ENCODE measurements at places on chromosomes 3 and 15.

DNA sequence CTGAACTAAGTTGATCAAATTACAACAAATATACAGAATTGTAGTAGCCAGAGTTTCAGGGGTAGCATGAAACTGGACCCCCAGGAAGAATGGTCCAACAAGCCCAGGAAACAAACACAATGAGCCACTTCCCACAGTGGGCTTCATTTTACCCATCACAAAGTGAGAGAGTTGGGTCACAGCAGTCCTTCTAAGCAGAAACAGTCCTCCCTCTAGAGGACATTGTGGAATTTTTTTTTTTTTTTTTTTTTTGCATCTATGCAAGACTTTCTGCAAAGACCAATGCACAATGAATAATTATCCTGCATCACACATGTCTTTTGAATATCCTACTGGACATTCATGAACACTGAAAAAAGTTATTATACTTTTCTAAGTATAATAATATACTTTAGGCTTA, 73.8 kb upstream of the ATP13A5 start:
- DNase-seq: no peak

- no peak for DNase-seq
Observed at GRCh38 chr3:66076861-66077470, 38.2 kb upstream of the MAGI1 start.

DNA sequence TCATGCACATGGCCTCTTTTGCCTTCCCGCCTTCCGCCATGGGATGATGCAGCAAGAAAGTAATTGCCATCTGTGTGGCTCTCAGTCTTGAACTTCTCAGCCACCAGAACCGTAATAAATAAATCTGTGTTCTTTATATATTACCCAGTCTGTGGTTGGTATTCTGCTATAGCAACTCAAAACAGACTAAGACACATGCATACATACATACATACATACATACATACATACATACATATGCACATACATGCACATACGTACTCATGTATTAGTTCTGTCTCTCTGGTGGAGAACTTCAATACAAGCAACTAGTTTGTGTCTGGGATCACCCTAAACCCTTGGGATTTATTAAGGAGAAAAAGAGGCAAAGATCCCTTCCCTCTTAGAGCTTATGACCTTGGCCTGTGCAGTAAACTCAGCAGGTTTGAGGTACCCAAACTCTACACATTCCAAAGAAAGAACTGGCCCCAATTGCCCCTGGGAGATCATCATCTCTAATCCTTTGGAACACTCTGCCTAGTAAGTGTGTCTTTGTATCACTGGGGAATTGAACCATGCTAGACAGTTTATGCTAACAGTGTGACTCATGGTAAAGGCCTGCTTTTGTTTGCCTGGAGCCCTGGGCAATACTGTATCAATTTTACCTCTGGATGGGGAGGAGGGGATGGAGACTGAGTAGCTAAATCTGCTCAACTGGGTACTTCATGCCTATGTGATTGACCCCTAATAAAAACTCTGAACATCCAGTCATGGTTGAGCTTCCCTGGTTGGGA, 115.6 kb upstream of the LMCD1 start:
- DNase-seq: no peak

DNA sequence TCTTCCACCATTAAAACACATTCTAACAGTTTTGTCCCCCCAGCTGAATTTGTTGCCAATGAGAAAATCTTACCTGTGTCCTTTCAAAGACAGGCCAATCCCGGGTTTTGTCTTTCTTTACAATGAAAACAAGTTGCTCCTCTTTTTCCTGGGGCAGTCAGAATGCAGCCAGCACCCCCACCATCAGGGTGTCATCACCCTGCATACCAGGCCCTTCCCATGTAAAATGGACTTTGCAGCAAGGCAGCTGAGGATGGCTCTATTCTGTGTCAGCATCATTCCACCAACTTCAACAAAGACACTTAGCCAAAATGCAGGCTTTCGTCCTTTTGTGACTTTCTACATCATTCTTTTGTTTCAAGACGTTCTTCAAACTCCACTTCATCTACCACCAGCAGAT, 490.9 kb downstream of the OCA2 start:
- no peak for DNase-seq

- DNase-seq: no peak
Observed at GRCh38 chr3:64674591-64675076, 13.2 kb downstream of the ADAMTS9 start.

GRCh38 chr3:49199900-49200281, 28.5 kb downstream of the KLHDC8B start:
- DNase-seq: no peak

- DNase-seq: no peak
Observed at GRCh38 chr3:44117239-44117638, 124.4 kb upstream of the TOPAZ1 start.

- no peak for DNase-seq
Observed at GRCh38 chr3:100100425-100100824, 13.9 kb downstream of the FILIP1L start.

All from activated CD4-positive, alpha-beta T cell treated with anti-CD3 and anti-CD28 coated beads, Interleukin-2, amount 50 U/mL, for 4 hours (primary cell).